ENCODE measurements at places on chromosomes 12 and 14. TPM values are rescaled to one million over a fixed set of nuclear protein-coding genes. Genes with fewer than 3 reads are reported as not detected.

DNA sequence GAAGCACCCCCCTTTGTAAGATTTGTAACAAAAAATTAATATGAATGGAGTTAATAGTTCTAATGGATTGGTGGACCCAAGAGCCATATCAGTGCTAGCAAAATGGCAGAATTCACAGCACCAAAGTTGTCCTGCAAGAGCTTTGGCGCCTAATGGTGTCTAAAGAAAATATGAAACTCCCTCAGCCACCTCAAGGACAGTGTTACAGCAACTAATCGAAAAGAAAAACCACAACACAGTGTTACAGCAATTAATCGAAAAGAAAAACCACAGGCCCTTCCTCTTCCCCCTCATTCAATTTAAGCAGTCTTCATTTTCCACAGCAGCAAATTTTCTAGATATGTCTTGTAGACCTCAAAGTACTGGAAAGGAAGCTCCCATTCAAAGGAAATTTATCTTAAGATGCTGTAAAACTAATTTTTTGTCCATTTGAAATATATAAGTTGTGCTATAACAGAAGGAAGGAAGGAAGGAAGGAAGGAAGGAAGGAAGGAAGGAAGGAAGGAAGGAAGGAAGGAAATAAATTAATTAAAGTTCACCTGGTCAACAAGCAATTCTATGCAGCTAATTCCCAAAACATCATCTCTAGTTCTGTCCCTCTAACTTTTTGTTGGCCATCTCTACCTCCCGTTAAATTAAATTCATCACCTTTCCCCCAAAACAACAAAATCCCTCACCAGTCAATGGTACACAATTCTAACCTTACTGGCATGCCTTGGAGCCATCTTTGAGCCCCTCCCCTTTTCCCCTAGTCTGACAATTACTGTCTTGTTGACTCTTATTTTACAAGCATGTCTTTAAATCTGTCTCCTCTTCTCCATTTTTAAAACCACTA is 17.4 kb downstream of the LRP6 start:
- no peak for DNase-seq

GRCh38 chr14:53743371-53743770 is 213.3 kb downstream of the BMP4 start:
- DNase-seq: no peak

DNA sequence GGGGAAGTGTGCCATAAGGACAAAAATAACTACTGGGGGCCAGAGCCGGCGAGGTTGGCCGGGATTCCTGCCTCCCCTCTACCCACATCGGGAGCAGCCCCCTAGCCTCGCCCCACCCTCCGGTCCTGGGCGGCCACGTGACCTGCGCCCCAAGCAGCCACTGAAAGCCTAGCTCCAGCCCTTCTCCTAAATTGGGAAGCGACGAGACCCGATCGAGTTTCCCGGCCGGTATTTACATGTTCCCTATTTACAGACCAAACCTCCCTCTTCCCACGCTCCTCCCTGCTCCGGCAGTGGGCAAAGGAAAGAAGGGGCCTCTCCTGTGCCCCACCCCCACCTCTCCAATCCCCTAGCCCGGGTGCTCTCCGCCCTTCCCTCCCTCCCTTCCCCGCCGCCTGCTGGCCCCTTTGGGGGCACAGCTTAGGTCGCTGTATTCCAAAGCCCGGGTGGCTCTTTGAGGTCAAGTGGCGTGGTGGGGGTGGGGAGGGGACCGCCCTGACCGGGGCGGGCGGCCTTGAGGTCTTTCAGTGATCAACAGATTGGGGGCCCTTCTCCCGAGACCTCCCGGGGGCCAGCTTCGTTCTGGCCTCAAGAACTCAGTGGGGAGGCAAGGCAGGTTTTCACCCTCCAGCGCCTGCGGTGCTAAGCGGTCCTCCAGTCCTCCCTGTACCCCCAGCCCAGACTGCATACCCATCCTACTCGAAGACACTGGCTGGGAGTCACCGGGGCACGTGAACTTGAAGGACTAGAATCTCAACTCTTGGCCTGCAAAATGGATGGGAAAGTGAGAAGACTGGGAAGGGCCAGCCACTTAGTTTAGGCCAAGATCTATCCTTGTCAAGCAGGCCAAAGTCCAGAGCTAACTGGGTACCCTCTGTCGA is 6.3 kb upstream of the CTDSP2 start:
- no peak for DNase-seq

DNA sequence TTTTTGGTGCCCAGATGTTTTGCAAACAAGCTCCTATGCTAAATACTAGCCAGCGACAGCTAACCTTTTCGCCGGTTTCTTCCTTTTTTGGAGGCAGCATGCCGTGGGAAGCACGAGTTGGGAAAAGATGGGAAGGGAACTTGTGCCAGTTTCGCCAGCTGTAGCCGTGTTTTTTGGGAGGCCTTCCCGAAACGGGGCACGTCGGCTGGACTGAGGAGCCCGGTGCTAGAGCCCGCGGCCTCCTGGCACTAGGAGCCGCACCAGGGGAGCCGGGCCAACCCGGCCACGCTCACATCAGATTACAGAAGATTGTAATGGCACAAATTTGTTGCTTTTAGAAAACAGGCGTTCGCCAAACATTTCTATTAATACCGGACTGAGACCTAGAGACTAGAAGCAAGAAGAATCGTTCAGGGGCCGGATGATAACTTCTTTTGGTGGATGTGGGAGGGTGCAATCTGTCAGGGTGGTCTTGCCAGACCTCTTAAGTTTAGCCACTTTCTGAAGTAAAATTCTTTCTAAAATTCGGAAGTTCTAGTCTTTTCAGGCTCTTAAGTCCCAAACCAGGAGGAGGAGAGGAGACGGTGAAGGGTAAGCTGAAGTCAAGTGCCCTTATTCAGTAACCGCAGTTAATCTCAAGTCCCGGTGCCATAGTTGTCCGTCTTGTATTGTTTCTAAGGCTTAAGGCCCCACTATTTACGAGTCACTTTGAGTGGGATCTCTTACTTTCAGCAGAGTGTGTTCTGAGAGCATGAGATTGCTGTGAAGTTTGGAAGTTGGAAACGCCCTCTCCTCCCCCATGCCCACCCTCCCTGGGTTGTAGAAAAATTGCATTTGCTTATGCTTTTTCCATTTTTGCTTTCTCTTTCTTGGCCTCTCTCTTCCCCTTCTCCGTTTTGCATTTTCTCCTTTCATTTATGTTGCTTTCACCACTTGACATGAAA is 1.3 kb downstream of the RASSF3 start:
- peak; percentile 68 for DNase-seq

- DNase-seq: no peak
Observed at GRCh38 chr12:100995201-100995600, 200.6 kb downstream of the ANO4 start.

DNA sequence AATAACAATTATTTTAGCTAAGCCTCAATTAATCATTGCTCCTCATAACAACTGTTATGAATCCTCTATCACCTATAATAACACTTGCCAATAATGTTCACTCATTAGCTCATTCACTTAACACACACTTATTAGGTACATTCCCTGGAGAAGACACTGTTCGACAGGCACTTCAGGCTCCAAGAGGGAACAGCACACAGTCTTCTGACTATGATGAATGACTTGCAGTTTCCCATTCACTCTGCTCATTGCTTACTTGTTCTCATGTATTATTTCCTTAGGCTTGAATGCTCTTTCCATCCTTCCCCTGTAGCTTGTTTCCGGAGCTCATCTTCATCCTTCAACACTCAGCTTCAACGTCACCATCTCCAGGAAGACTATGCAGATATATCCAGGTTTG is 437.3 kb downstream of the TMEM132D start:
- no peak for DNase-seq

GRCh38 chr12:120841525-120841924 is 62.6 kb downstream of the SPPL3 start:
- DNase-seq: no peak

DNA sequence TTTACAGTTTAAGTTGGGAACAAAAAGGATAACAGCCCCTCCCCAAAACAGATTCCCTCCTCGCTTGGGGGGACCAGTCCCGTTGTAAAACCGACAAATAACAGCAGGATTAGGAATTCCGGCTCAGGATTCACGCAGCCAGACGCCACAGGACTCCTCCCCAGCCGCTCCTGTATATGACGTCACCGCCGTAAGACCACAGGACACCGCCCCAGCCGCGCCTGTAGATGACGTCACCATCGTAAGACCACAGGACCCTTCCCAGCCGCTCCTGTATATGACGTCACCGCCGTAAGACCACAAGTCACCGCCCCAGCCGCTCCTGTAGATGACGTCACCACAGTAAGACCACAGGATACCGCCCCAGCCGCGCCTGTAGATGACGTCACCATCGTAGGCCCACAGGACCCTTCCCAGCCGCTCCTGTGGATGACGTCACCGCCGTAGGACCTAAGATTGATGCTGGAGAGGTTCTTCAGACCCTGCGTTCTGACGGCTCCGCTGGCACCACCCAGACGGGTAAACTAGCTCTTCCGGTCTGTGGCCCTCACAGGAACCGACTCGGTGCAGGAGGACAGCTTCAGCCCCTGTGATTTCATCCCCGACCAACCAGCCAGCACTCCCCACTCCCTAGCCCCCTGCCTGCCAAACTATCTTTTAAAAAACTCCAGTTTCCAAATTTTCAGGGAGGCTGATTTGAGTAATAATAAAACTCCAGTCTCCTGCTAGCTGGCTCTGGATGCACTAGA is 43.9 kb upstream of the FBRSL1 start:
- DNase-seq: peak; percentile 81

DNA sequence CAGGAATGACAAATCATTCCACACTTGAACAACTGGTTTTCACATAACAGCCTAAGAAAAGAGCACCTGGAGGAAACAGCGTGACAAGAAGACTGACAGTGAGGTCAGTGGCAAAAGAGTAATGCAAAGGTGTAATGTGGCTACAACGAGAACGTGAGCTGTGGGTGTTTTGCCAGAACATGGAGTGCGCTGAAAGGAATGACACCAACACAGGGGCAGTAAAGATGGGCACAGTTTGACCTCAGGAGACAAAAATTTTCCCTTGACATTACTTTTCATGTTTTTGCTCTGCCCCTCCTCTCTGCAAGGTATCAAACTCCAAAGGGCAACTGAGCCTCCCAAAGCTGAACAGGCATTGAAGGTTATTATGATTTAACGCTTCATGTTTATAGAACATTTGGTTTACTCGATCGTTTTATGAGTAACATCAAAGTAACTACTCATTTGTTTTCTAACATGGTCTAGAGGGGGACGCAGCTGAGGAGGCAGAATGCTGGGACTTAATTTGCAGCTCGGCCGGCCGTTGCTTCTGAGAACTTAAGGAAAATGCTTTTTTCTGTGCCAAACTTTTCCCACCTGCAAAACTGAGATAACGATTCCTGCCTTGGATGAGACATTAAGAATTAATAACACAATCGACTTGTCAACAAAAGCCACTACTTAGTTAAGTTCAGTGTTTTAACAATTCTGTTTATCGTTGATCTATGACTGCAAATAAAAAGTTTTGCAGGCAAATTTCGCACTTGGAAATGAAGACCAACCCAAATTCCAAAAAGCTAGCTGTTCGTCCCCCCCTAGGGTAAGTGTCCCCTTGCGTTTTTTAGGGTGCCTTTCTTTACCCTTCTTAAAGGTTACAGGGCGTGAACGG is 954 bp downstream of the HAUS4 start:
- DNase-seq: no peak

- no peak for DNase-seq
Observed at GRCh38 chr12:72468505-72468904, 196.3 kb downstream of the TRHDE start.

- no peak for DNase-seq
Observed at GRCh38 chr12:113200021-113200797, 14.7 kb downstream of the RITA1 start.

- DNase-seq: peak; percentile 95
Observed at GRCh38 chr14:68685419-68686204, 107.3 kb downstream of the ZFP36L1 start.

GRCh38 chr12:113905829-113906228 is 60.3 kb downstream of the RBM19 start:
- no peak for DNase-seq

GRCh38 chr12:32828552-32828951 is 68.0 kb downstream of the PKP2 start:
- no peak for DNase-seq

- DNase-seq: no peak
Observed at GRCh38 chr14:83019744-83020414, 1486.2 kb upstream of the SEL1L start.

DNA sequence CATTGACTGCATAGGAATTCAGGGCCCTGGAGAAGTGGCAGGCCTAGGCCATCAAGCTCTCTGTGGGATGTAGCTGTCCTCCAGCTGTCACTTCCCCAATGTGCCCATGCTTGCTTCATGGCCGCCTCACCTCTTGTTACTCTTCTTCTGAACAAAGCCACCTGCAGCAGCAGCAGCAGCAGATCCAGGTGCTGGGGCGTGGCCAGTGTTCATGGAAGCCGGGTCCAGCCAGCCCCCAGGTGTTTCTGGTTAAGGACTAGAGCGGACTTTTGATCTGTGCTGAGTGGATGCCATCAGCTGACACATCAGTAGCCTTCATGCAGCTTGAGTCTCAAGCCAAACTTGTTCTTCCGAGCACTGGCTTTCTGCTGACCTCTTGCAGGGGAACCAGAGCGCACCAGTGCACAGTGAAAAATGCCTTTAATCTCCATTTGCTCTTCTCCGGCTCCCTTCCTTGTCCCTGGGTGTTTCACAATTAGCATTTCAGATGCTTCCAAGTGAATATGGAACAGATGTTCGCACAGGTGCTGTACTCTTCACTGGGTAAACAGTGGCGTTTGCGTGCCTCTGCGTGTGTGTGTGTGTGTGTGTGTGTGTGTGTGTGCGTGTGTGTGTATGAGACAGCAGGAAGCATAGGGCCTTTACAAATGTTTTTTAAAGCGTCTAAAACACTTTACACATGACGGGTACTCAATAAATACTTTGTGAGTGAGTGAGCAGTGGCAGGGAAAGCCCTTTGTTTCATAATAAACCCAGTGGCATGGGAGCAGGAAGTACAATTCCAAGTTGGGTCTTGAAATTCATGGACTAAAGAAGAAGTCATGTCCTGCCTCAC is 20.1 kb downstream of the TPCN1 start:
- DNase-seq: no peak

DNA sequence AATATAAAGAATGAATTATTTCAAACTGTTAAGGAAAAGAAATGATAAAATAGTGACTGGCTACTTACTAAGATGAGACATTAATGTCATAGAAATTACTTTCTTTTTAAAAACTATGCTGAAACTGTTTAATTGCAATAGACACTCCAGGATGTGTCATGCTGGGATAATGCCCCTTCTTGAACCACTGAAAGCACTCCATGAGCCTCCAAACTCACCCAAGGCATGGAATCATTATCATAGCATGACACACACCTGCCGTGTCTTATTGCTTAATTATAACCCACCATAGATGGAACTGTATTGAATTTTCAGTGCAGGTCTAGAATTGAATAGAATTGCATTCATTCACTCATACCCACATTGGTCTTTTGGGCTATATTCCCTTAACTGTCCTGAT is 4.3 kb downstream of the MBIP start:
- DNase-seq: no peak

LGR5 gene
- polyA plus RNA-seq: 0.06 TPM

ABHD12B gene
- polyA plus RNA-seq: not detected

SYNE2 gene
- polyA plus RNA-seq: 39.5 TPM

TAS2R14 gene
- polyA plus RNA-seq: 4.3 TPM

DNAI7 gene
- polyA plus RNA-seq: not detected

PIANP gene
- polyA plus RNA-seq: 0.23 TPM

DLK1 gene
- not detected for polyA plus RNA-seq
